ENCODE measurements at places on chromosomes 7 and 10.

DNA sequence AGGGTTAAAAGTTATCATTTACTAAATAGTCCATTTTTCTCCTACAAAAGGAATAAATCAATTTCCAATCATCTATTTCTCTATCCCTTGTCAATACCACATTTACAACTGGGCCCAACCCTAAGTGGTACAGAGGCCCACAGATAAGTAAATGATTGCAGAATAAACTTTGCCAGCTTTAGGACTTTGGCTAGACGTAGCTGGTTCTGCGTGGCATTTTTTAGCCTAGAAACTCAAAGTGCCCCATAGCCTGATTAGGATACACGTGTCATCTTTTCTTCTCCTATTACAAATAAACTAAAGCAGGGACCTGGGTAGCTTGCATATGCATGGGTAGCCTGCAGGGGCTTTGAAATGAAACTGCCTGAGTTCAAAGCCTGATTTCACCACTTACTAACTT is 56.4 kb downstream of the KLF6 start:
- DNase-seq, result no peak

DNA sequence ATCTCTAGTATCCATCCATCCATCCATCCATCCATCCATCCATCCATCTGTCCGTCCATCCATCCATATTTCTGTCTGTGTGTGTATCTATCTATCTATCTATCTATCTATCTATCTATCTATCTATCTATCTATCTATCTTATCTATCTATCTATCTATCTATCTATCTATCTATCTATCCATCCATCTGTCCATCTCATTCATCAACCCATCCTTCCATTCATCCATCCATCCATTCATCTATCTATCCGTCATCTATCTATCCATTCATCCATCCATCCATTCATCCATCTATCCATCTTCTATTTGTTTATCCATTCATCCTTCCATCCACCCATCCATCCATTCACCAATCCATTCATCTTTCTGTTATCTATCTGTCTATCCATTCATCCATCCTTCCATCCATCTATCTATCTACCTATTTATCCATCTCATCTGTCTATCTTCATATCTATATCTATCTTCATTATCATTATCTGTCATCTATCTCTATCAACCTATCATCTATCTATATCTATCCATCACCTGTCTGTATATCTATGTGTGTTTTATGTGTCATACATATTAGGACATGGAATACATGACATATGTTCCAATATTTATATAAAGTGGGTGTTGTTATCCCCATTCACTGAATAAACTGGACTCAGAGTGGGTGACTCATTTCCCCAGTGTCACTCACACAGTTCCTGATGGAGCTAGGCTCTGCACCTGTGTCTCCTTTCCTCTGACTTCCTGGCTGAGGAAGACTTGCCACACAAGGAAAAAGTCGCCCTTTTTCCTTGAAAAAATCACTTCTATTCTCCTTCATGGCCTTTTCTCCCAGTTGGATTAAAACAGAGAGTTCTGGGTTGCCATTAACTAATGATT is 200.1 kb downstream of the CCDC3 start:
- DNase-seq, result no peak

DNA sequence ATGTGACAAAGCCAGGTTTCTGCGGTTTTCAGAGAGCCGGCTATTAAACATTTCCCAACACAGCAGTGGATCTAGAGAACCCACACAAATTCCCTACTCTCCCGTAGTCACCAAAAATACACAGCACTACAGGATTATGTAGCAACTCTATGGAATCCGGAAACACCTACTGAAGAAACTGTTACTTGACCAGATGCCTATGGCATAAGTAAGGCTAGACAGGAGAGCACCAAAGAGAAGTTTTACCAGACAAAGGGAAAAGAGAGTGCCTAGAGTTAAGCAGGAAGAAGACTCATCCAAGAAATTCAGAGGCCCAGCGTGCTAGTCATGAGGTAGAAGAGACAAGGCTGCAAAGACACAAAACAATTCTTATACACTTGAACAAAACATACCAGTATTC is 321.1 kb downstream of the PARD3 start:
- no peak for DNase-seq

GRCh38 chr7:141978351-141978750 is 4.8 kb upstream of the TAS2R38 start:
- no peak for DNase-seq

DNA sequence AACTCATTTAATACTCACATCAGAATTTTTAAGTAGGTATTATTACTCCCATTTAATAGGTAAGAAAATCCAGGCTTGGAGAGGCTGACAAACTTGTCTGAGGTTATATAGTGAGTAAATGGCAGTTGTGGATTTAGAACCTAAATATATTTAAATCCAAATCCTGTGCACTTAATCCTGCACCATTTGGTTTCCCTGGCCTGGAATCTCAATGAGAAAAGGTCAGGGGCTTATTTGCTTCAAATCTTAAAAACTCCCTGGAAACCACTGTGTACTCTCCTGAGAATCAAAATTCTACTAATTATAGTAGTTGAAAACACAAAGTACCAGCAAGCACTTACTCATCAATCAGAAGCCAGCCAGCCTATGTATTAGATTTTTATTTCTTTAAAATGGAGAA is 97.7 kb downstream of the DNMBP start:
- DNase-seq, result no peak

- no peak for DNase-seq
Measured at GRCh38 chr7:158824028-158824427, 5.3 kb downstream of the ESYT2 start.

- DNase-seq, result no peak
Measured at GRCh38 chr7:21923658-21924057, 22.0 kb downstream of the CDCA7L start.

DNA sequence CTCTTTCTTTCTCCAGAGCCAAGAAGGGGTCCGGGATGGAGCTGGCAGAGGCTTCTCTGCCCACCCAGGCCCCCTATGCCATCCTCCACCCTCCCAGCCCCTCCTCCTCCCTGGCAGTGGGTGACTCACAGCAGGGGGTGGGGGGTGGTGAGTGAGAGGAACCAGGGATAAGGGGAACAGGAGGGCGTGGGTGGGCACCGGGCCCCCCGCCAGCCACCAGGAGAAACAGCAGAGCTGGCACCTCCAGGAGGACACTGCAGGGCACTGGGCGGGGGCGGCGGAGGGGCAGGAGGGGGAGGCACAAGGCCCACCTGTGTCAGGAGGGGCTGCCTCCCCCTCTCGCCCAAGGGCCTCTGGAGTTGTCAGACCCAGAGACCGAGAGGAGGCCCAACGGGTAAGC is 56.0 kb downstream of the CAMK2B start:
- no peak for DNase-seq
